Myocyte (in vitro differentiated cells): ENCODE measurements at places on chromosomes 5 and 9.

GRCh38 chr9:101702257-101702656, 36.2 kb downstream of the GRIN3A start:
- no peak for DNase-seq

DNA sequence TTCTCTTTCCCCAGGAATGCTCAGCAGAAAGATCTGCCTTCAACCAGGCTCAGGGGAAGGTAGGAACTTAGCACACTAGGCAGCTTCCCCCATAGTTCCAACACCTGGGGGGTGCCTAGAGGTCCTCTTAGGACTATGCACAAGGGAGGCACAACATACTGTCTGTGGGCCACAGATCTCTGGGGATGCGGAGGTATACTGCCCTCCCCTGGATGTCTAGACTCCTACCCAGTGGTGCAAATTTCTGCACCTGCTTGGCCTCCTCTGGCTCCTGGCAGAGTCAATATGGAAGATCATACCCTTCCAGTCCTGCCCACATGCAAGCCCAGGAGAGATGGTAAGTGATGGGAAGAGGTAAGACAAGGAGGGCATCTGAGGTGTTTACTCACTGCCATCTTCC, 247.5 kb upstream of the DAPK1 start:
- no peak for DNase-seq

DNA sequence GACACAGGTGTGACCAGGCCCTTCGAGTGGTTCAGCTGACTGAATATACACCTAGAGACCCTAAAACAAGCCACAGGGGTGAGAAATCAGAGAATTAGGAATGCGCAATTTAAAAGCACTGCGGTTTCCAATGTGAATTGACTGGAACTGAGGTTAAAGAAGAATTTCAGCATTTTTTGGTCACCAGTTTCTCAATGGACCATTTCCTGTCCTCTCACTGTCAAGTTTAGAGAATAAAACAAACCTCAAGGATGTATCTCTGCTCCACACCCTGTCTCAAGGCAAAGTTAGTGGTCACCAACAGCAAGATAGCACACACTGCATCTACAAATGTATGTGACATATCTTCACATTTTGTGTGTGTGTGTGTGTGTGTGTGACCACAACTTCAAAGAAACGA, 143.8 kb upstream of the MAP3K1 start:
- DNase-seq, result no peak

GRCh38 chr9:137147793-137148160, 8.8 kb downstream of the GRIN1 start:
- DNase-seq, result no peak

- no peak for DNase-seq
These were observed 59.7 kb downstream of the ZNF618 start for GRCh38 chr9:113935677-113936380.

DNA sequence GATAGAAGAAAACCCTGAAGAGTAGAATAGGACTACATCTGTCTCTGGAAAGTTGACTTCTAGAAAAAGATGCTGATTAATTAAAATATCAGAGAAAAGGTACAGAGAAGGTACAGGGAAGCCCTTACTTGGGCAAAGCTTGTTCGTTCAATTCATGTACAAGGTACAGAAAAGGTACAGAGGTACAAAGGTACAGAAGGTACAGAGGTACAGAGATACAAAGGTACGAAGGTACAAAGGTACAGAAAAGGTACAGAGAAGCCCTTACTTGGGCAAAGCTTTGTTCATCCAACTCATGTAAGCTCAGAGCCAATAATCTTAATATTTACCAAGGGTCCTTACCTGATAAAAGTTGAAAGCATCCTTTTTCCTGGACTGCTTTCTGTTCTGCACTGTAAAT, 182.3 kb downstream of the PCSK1 start:
- no peak for DNase-seq

- no peak for DNase-seq
These were observed 19.3 kb downstream of the KYAT1 start for GRCh38 chr9:128862401-128862851.
